Left kidney (tissue), 8 donors: ENCODE measurements at places on chromosomes 1 and 21. TPM values are rescaled to one million over a fixed set of nuclear protein-coding genes. Genes with fewer than 3 reads are reported as not detected.

Gene MEGF6
- 8.6 TPM for polyA plus RNA-seq

Gene B3GALT2
- polyA plus RNA-seq = 13.8 TPM

Gene GUCA2A
- not detected for polyA plus RNA-seq

Gene LRRC53
- not detected for polyA plus RNA-seq

Gene S100A10
- 190 TPM for polyA plus RNA-seq

Gene OVAAL
- not detected for polyA plus RNA-seq

Gene PFDN2
- 61.2 TPM for polyA plus RNA-seq

Gene AKR7A3
- polyA plus RNA-seq = 2.6 TPM

Gene KRTAP19-5
- polyA plus RNA-seq = not detected

Gene SLC35F3
- 0.55 TPM for polyA plus RNA-seq

Gene ZNF648
- polyA plus RNA-seq = 0.63 TPM

Gene ATP13A2
- 30.4 TPM for polyA plus RNA-seq

Gene VASH2
- polyA plus RNA-seq = 27.2 TPM

Gene CHD5
- 0.28 TPM for polyA plus RNA-seq

Gene IGSF21
- polyA plus RNA-seq = 0.12 TPM

Gene NBPF19
- 22.6 TPM for polyA plus RNA-seq

Gene REG4
- polyA plus RNA-seq = 0.52 TPM

Gene CFHR1
- 0.42 TPM for polyA plus RNA-seq

Gene HCRTR1
- 0.13 TPM for polyA plus RNA-seq

Gene OR14A2
- polyA plus RNA-seq = not detected

Gene NOL9
- polyA plus RNA-seq = 28.3 TPM

Gene KLHDC9
- 15.0 TPM for polyA plus RNA-seq

Gene CLCA2
- 0.05 TPM for polyA plus RNA-seq

Gene APP
- 818 TPM for polyA plus RNA-seq

Gene FCRL4
- polyA plus RNA-seq = not detected

Gene DBT
- 29.7 TPM for polyA plus RNA-seq

Gene CRP
- not detected for polyA plus RNA-seq

Gene GBP3
- polyA plus RNA-seq = 14.2 TPM

Gene NDUFS2
- 211 TPM for polyA plus RNA-seq
